A673 (cell line): ENCODE measurements at places on chromosomes 4 and X.
A peak's percentile ranks its signal among the peaks of the same experiment; 100 is the strongest.

DNA sequence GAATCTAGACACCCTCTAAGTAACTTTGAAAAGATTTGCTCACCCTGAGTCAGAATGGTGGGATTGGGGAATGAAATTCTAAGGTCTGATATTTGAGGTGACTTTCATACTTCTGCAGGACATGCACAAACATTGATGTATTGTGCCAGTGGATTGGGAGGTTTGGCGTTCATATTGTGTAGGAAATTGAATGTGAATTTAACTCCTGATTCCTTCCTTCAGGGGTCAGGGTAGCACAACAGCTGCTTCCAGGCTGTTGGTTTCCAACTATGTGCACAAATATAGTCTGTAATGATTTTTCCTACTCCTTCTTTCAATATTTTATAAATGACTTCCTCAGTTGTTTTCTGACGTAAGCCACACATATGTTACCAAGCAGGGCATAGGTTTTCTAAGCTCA, 3.1 kb downstream of the IL1RAPL1 start:
- no peak overlapping the region for H3K4me3 ChIP-seq
- H3K27me3 ChIP-seq, result peaks cover 65% of the 10 kb centered on the region
- H3K4me1 ChIP-seq, result no peaks in the 10 kb centered on the region
- no peaks in the 10 kb centered on the region for H3K36me3 ChIP-seq

DNA sequence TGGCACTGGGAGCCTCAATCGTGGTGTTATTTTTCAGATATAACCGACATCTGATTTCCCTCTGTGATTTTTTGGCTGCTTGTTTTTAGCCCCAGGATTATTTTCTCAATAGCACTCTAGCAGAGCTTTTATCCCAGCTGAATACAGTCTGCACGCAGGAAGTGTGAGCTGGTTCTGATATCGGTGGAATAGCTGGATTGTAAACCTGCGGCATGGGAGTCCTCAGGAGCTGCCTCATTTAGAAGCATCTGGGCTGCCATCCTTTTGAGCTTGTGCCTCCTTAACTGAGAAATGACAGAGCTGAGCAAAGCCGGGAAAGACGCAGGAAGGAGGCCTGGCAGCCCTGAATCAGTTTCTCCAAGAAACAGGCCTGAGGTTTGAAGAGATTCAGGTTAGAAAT, 28.4 kb upstream of the GRPEL1 start:
- H3K36me3 ChIP-seq, result no peaks in the 10 kb centered on the region
- no peak overlapping the region for H3K4me3 ChIP-seq
- no peaks in the 10 kb centered on the region for H3K27me3 ChIP-seq
- no peaks in the 10 kb centered on the region for H3K4me1 ChIP-seq

DNA sequence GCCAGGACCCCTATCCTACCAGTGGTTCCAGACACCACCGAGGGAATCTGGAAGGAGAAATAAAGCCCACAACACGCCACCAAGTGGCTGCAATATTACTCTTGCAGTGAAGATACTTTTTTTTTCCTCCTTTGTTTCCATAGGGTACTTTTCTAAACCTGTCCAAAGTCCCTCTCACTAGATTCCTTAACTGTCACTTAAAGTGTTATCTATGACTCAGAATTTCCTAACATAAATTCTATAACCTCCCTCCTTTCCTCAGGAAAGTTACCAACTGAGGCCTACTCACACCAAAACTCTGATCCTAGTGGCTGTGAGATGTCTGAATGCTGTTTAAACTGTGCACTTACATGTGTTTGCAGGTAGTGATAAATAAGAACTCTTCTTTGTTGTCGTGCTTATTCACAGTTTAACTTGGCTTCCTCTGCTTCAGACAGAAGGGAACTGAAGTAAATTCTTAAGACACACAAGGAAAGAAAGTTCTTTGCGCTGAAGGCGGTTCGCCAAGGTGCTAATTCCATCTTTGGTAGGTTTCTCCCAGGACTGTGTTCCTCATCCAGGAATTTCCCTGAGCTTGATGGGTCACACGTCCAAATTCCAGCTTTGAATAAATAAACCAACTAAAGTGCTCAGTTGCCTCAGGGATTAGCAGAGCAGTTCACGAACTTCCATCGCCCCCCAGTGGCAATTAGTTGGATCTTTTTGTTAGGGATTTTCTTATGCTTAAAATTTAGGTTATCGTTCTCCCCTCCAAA, 10.7 kb upstream of the HCCS start:
- DNase-seq, result peak; percentile 55
- no peaks in the 10 kb centered on the region for H3K36me3 ChIP-seq
- no peaks in the 10 kb centered on the region for H3K27me3 ChIP-seq
- H3K4me3 ChIP-seq, result no peak overlapping the region
- H3K27ac ChIP-seq, result no peak overlapping the region
- no peaks in the 10 kb centered on the region for H3K4me1 ChIP-seq

DNA sequence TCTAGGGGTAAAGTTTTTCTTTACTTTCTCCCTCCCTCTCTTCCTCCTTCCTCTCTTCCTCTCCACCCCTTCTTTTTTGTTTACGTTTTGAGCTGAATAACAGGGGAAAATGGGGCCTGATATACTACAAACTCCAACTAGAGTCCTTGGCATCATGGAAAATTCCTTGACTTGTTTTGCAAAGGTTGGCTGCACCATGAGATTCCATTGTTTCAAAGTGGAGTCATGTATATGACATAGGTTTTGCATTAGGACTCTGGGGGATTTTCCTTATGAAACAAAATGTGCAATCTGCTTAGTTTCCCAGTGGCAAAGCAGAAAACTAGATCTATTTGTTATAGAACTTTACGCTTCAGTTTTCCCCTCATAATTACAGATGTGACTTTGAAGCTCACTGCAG, 233.5 kb upstream of the PGRMC2 start:
- H3K27ac ChIP-seq, result no peak overlapping the region
- H3K4me3 ChIP-seq, result no peak overlapping the region
- H3K36me3 ChIP-seq, result no peaks in the 10 kb centered on the region
- no peaks in the 10 kb centered on the region for H3K27me3 ChIP-seq

GRCh38 chrX:20399728-20400414, 133.2 kb upstream of the RPS6KA3 start:
- H3K36me3 ChIP-seq, result no peaks in the 10 kb centered on the region
- H3K27me3 ChIP-seq, result peaks cover 3% of the 10 kb centered on the region
- no peaks in the 10 kb centered on the region for H3K4me1 ChIP-seq
- no peak overlapping the region for H3K4me3 ChIP-seq
- no peak overlapping the region for H3K27ac ChIP-seq
- no peak for DNase-seq

GRCh38 chr4:13641084-13641483, 13.6 kb upstream of the BOD1L1 start:
- no peak for DNase-seq
- no peaks in the 10 kb centered on the region for H3K36me3 ChIP-seq
- H3K4me1 ChIP-seq, result peaks cover 24% of the 10 kb centered on the region
- H3K27ac ChIP-seq, result peak overlapping the region; percentile 23
- H3K27me3 ChIP-seq, result no peaks in the 10 kb centered on the region
- no peak overlapping the region for H3K4me3 ChIP-seq

- H3K4me1 ChIP-seq, result no peaks in the 10 kb centered on the region
- H3K36me3 ChIP-seq, result no peaks in the 10 kb centered on the region
- H3K4me3 ChIP-seq, result no peak overlapping the region
These were observed 78.6 kb upstream of the BOD1L1 start for GRCh38 chr4:13706120-13706519.

- H3K36me3 ChIP-seq, result no peaks in the 10 kb centered on the region
- no peak overlapping the region for H3K4me3 ChIP-seq
- H3K27me3 ChIP-seq, result no peaks in the 10 kb centered on the region
- DNase-seq, result no peak
- no peaks in the 10 kb centered on the region for H3K4me1 ChIP-seq
These were observed 108.3 kb upstream of the USP9X start for GRCh38 chrX:40976981-40977380.

- H3K4me1 ChIP-seq, result peaks cover 7% of the 10 kb centered on the region
- H3K27me3 ChIP-seq, result no peaks in the 10 kb centered on the region
- no peak overlapping the region for H3K27ac ChIP-seq
- H3K4me3 ChIP-seq, result no peak overlapping the region
These were observed 3.4 kb upstream of the ZRSR2 start for GRCh38 chrX:15786915-15787314.

- no peaks in the 10 kb centered on the region for H3K4me1 ChIP-seq
- H3K36me3 ChIP-seq, result no peaks in the 10 kb centered on the region
- peak overlapping the region; percentile 72 for H3K4me3 ChIP-seq
- peaks cover 3% of the 10 kb centered on the region for H3K27me3 ChIP-seq
- peak overlapping the region; percentile 79 for H3K27ac ChIP-seq
- peak; percentile 30 for DNase-seq
These were observed 839 bp downstream of the STK26 start for GRCh38 chrX:132023896-132024386.

DNA sequence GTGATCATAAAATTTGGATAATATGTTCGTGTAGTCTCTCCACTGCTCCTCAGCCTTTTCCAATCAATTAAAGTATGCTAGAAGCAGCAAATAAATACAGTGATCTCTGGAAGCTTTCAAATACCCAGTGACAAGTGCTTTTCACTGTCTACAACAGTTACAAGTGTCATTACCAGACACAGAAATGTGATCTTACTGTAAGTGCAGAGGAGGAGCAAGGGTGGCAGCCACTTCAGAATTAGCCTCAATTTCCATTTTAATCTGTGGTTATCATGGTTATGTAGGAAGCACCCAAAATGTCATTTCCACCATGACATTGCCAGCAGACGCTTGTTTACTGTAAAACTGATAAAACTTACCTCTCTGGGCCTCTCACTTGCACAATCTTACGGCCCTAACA, 133.9 kb upstream of the ADAMTS3 start:
- no peak for DNase-seq
- no peaks in the 10 kb centered on the region for H3K27me3 ChIP-seq
- no peak overlapping the region for H3K27ac ChIP-seq

GRCh38 chrX:8939322-8939721, 94.6 kb downstream of the FAM9B start:
- no peak overlapping the region for H3K27ac ChIP-seq
- no peaks in the 10 kb centered on the region for H3K4me1 ChIP-seq
- no peak overlapping the region for H3K4me3 ChIP-seq
- H3K27me3 ChIP-seq, result no peaks in the 10 kb centered on the region

GRCh38 chr4:111748157-111748556, 397.1 kb upstream of the FAM241A start:
- H3K36me3 ChIP-seq, result no peaks in the 10 kb centered on the region
- no peaks in the 10 kb centered on the region for H3K27me3 ChIP-seq
- H3K27ac ChIP-seq, result no peak overlapping the region
- DNase-seq, result no peak
- no peak overlapping the region for H3K4me3 ChIP-seq

DNA sequence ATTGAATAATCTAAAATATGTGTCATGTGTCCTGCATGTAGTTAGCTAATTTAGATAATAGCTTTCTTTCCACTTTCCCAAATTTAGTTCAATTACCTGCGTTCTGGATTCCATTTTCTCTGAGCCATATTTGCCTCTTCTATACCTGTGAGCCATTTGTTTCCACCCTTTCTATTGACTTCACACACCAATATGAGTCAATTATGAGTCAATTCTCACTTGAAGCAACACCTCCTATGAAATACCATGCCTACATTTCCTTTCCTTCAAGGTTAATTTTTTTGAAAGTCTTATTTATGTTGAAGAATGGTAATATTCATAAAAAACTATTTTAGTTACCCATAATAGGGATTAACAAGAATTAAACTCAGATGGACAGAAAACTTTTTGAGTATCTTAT, 25.8 kb downstream of the NPY2R start:
- H3K27ac ChIP-seq, result no peak overlapping the region
- no peak overlapping the region for H3K4me3 ChIP-seq
- H3K36me3 ChIP-seq, result no peaks in the 10 kb centered on the region
- no peak for DNase-seq
- no peaks in the 10 kb centered on the region for H3K27me3 ChIP-seq

- no peaks in the 10 kb centered on the region for H3K36me3 ChIP-seq
- H3K27me3 ChIP-seq, result no peaks in the 10 kb centered on the region
- H3K4me1 ChIP-seq, result peaks cover 22% of the 10 kb centered on the region
- no peak for DNase-seq
- no peak overlapping the region for H3K27ac ChIP-seq
- H3K4me3 ChIP-seq, result no peak overlapping the region
These were observed 226.7 kb downstream of the PALLD start for GRCh38 chr4:168723569-168723968.

DNA sequence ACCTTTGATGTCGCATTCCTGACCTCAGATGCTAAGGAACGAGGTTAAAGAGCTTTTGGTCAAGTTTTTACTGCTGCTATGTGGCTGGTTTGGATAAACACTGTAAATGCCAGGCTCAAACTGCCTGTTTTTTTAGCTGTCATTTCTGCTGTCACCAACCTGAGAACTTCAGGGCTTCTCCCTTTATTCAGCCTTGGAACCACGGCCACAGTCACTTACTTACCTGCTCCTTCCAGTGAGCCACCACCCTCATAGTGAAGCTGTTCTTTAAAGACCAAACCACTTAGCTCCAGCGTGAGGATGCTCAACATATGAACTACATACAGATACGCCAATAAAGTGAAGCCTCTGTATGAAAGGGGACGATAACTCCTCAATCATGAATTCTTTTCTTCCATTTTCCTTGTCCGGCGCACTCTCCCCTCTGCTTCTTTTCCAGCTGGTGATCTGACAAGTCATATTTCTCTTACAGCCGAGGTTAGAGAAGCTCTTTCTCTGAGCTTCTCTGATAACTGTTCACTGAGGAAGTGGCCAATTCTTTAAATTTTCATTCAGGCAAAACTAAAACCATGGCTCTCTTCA, 152.8 kb upstream of the ANK2 start:
- DNase-seq, result no peak
- no peak overlapping the region for H3K4me3 ChIP-seq
- H3K27ac ChIP-seq, result no peak overlapping the region
- H3K36me3 ChIP-seq, result no peaks in the 10 kb centered on the region
- H3K27me3 ChIP-seq, result no peaks in the 10 kb centered on the region

GRCh38 chrX:72236841-72237240, 2.0 kb downstream of the ERCC6L start:
- H3K4me3 ChIP-seq, result no peak overlapping the region
- no peaks in the 10 kb centered on the region for H3K4me1 ChIP-seq
- DNase-seq, result no peak
- H3K27me3 ChIP-seq, result no peaks in the 10 kb centered on the region

DNA sequence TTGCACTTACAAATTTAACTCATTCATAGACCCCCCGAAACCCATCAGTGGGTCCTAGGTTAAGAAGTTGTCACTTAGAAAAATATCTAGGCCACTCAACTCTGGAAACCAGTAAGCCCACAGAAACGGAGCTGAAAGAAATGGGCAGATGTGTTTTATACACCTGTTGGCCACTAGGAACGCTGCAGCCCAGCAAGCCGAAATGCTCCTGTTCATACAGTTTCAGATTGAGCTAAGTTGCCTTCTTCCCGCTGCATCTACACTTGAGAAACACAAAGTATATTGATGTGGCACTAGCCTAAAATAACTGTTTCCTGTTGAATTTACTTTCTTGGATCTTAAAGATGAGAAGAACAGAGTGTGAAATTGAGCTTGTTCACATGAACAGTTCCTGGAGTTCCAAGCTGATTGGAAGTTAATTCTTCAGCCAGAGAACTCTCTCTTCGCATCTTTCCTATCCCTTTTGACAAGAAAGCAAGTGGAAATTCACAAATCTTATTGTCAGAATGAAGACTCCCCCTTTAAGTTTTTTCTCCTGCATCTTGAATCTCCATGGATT, 174.1 kb downstream of the RBMX2 start:
- H3K27me3 ChIP-seq, result no peaks in the 10 kb centered on the region
- H3K27ac ChIP-seq, result no peak overlapping the region
- no peak overlapping the region for H3K4me3 ChIP-seq
